ENCODE measurements at places on chromosomes 3 and 15. TPM values are rescaled to one million over a fixed set of nuclear protein-coding genes. Genes with fewer than 3 reads are reported as not detected.

NPRL2 gene
- 19.1 TPM for total RNA-seq

HACL1 gene
- 25.0 TPM for total RNA-seq

TBC1D21 gene
- total RNA-seq: not detected

MYRIP gene
- total RNA-seq: 0.65 TPM

IQCF5 gene
- not detected for total RNA-seq

SETD5 gene
- 171 TPM for total RNA-seq

CATSPER2 gene
- 0.65 TPM for total RNA-seq

ATG7 gene
- total RNA-seq: 79.8 TPM

PTH1R gene
- 11.0 TPM for total RNA-seq

FGF7 gene
- total RNA-seq: 157 TPM

SPATA12 gene
- total RNA-seq: not detected

RASGRP1 gene
- total RNA-seq: 0.24 TPM

COX17 gene
- total RNA-seq: 4.5 TPM

SERPINI2 gene
- not detected for total RNA-seq

AHSG gene
- total RNA-seq: not detected

SLC27A2 gene
- total RNA-seq: 0.16 TPM

All from hair follicle dermal papilla cell (primary cell).